ENCODE measurements at places on chromosomes 7 and 10.

GRCh38 chr7:584122-584465, 64.4 kb upstream of the PDGFA start:
- peak; percentile 84 for DNase-seq

GRCh38 chr10:113069595-113069994, 119.5 kb downstream of the TCF7L2 start:
- no peak for DNase-seq

- DNase-seq: no peak
Measured at GRCh38 chr7:70353330-70353945, 755.2 kb downstream of the AUTS2 start.

DNA sequence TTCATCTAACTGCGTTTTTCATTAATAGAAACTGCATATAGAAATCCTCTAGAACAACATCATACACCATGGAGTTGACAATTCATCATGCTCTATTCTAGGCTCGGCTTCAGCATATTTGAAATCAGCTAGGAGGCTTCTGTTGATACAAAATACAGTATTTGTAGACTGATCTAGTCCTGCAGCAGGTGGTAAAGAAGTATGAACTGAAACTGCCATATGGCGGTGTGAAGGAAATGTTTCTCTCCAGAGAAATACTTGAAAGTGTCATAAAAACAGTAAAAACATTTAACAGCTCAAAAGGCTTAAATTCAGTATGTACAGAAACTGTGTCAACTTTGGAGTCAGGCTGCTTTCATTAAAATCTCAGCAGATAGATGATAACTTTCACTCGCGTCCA, 32.0 kb upstream of the MYO3A start:
- DNase-seq: no peak

DNA sequence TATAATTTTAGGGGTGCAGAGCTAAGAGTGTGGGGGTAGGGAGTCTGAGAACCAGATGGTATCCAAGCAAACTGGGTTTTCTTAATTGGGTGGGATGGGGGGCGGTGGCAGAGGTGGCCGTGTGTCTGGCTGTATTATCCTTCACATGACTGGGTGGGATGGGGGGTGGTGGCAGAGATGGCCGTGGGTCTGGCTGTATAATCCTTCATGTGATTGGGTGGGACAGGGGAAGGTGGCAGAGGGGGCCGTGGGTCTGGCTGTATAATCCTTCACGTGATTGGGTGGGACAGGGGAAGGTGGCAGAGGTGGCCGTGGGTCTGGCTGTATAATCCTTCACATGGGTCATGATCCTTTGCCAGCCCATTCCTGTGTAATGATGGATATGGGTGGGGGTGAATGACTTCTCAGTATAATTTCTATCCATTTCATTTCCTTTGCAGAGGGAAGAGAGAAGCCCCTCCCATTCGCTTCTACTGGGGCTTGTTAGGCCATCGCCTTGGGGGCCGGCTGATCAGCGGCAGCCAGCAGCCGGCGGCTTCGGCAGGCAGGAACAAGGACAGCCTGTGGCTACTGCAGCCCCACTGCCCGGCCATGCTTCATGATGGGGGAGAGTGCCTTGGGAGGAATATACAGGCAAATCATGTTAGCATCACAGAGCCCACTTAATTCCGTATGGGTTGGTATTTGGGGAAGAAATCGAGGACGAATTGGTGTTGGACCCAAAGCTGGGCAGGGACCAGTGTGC, 179.6 kb upstream of the MKI67 start:
- no peak for DNase-seq

- DNase-seq: no peak
Measured at GRCh38 chr10:121627876-121628581, 29.8 kb upstream of the FGFR2 start.

GRCh38 chr7:134549366-134549765, 456 bp downstream of the AKR1B15 start:
- DNase-seq: no peak

DNA sequence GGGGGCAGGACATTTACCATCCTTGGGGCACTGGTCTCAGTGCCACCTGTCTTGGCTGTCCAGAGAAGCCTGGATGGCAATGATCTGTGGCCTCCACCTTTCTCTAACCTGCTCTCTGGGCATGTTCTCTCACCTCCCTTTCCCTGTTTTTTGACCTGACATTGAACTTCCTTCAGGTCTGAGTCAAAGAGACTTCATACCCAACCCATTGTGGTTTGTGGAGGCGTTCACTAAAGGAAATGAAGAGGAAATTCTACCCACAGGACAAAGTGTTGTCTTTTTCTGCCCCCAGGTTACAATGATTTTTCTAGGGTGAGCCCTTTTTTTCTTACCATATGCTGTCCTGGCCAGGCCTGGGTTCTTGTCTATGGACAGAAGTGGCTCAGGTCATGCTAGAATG, 76.6 kb downstream of the CYP26A1 start:
- peak; percentile 3 for DNase-seq

DNA sequence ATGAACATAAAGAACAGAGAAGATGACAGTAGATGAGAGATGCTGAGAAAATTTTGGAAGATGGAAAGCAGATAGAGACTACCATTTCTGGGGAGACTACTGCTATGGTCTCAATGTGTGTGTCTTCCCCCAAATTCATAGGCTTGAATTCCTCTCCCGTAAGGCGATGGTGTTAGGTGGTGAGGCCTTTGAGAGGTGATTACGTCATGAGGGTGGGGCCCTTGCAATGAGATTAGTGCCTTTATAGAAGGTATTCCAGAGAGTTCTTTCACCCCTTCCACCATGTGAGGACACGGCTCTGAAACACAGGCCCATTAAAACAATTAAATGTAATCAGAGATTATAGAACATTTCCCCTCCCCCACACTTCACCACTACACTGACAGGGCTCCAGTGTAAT, 23.9 kb downstream of the CARD11 start:
- DNase-seq: no peak

DNA sequence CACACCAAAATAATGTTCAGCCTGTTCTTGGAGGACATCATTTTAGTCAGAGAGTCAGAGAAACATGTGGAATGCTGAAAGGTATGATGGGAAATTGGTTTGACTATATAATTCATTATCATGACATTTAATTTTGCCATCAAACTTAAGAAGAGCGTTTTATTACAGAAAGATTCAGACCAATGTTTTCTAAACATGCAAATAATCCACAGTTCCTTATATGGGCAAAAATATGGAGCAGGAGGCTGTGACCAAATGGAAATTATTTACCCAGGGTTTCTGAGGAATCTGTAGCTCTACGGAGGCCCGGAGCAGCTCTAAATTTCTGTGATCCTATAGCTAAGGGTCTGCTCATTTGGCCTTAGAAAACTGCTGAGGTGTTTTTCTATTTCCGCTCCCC, 33.2 kb downstream of the LAMB4 start:
- DNase-seq: no peak

DNA sequence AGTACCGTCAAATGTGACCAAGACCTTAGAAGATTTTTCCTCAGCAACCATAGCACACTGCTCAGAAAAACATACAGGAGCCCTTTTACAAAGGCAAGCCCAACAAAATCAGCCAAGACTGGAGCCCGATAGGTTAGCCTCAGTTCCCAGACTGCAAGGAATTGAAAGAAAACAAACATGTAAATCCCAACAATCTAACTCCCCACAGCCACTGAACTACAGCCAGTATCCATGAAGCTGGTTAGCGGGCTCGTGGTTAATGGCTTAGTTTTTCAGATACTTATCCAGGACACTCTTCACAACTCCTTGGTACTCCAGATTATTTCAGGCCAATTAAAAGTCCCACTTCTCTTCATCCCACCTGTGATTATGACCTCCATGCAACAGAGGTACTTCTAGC, 201.6 kb downstream of the IPMK start:
- no peak for DNase-seq

GRCh38 chr7:77222819-77223218, 23.2 kb upstream of the FGL2 start:
- DNase-seq: no peak
